Activated CD8-positive, alpha-beta memory T cell treated with anti-CD3 and anti-CD28 coated beads for 1 hour (primary cell): ENCODE measurements at places on chromosomes 4 and X.

GRCh38 chr4:39889226-39889625 lies 88.5 kb downstream of the PDS5A start:
- DNase-seq: no peak

GRCh38 chr4:184844742-184845141 lies 19.0 kb upstream of the ACSL1 start:
- DNase-seq: no peak

DNA sequence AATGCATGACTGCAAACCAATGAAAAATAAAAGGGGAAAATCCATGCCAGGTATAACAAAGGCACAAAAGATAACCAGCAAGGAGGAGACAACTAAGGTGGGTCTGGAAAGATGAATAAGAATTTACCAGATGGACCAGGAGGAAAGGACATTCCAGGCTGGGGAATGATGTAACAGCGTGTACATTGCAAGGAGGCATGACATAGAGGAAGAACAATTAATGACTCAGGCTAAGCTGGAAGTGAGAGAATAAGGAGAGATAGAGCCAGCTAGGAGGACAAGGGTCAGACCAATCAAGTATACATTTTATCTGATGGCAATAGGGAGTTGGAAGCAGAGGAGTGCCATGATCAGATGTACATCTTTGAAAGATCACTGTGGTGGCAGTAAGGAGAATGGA lies 57.0 kb downstream of the MTMR8 start:
- DNase-seq: no peak

DNA sequence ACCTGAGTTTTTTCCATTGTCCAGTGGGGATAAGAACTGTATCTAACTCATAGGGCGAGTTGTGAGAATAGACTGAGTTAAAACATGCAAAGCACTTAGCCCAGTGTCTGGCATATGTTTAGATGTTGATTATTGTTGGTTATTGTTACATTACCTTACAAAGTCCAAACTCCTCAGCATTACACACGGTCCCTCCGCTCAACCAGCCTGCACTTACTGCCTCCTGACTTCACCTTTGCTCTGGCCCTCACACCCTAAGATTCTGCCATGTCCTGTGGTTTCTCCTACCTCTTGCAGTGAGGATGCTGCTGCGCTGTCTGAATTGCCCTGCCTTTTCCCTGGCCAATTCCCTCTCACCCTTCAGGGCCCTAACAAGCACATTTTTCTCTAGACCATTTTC lies 302.2 kb upstream of the GALNT7 start:
- DNase-seq: no peak

DNA sequence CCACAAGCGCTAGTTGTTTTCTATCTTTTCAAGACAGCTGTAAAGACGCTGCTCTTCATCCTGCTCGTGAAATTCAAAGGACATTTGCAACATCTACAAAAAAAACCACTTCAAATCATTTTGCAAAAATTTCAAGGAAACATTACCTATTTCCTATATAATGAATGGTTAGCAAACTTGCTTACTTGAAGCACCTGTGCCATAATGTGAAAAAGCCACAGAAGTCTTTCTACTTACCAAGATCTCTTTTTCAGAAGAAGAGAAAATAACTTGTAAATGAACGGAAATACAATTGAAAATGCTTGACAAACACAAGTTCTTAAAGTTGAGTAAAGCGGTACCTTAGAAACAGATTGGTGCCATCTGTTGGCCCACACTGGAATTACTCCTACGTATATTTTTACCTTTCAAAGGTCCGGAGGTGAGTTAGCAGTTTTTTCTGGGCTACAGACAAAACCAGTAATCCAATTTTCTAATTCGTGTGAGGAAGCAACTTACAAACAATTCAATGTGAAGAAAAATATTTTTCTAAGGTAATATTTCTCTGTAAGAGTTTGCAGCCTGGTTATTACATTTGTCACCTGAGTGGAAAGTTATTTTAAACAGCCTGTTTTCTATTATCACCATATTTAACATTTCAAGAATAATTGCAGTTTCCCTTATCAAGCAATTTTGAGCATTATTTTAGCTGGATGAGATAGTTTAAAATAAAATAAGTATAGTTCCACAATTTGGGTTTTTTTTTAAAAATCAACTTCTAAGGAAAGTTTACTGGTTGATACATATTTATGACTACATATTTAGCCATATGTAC lies at the start of gene TLR6:
Gene TLR6, minus strand, starts transcription at position 294 of the 814 bp plus-strand sequence. CDS start 27,344 bp downstream, outside the sequence.
- DNase-seq: peak; percentile 38

DNA sequence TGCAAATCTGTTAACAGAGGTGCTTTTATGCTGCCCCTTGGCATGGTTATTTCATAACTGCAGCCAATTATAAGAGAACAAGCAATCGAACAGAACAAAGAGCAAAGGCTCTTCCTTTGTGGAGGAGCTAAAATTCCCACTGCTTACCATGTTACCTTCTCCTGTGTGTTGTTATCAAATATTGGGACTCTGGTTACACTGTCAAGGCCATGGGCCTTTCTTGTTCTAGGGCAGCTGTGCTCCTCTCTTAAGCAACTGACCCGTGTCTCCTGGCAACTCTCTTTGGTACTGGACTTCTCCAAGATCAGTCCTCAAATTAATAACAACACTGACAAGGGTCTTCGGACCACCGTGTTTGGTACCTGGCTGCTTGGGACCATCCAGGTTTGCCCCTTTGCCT lies 12.1 kb upstream of the OPN1LW start:
- no peak for DNase-seq

DNA sequence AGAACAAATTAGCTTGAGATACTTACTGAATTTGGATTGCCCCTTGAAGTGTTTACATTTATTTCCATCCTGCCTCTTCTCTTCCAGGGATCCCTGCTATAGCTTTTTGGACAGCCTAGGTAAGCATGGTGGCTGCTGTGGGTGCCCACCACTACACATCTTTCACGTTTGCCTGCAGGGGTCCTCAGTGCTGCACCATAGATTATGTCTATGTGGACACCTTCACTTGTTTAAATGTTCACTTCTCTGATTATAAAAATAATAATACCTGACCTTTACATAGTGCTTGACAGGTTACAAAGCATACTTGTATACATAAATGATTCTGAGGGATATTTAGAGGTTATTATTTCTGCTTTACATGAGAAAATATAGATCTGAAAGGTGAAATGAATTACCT lies 67.9 kb upstream of the SLC4A4 start:
- DNase-seq: peak; percentile 2

- no peak for DNase-seq
These were observed 534.4 kb downstream of the MID1IP1 start for GRCh38 chrX:39335513-39336235.

DNA sequence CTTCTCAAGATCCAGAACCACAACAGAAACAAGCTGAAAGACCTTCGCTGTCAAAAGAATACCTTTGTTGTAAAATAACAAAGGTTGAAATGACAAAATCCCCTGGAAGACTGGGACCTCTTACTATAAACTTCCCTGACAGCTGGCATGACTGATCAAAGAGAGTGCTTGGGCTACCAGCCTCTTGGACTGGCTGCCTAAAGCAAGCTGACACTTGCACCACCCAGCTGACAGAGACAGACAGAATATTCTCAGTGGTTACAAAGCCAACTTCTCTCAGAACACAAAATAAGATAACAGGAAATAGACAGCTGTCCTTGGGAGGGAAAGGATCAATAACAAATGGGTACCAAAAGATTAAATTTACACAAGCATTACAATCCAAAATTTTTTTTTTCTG lies 241.7 kb upstream of the SPOCK3 start:
- DNase-seq: no peak

- no peak for DNase-seq
These were observed 25.4 kb downstream of the MBNL3 start for GRCh38 chrX:132463411-132463810.

DNA sequence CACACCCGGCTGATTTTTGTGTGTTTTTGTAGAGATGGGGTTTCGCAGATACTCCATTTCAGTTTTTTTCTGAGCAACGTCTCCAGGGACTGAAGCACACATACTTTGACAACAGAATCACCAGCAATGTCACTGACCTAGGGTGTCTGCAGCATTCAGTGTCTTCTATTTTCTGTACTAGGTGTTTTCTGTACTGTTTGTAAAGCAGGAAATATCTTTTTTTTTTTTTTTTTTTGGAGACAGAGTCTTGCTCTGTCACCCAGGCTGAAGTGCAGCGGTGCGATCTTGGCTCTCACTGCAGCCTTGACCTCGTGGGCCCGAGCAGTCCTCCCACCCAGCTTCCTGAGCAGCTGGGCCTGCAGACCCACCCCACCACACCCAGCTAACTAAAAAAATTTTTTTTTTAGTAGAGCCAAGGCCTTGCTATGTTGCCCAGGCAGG lies 8.9 kb downstream of the ADD1 start:
- DNase-seq: no peak

GRCh38 chr4:78951862-78952472 lies 12.7 kb upstream of the PAQR3 start:
- DNase-seq: no peak

- DNase-seq: no peak
These were observed 49.3 kb downstream of the C4orf33 start for GRCh38 chr4:129145222-129145730.

DNA sequence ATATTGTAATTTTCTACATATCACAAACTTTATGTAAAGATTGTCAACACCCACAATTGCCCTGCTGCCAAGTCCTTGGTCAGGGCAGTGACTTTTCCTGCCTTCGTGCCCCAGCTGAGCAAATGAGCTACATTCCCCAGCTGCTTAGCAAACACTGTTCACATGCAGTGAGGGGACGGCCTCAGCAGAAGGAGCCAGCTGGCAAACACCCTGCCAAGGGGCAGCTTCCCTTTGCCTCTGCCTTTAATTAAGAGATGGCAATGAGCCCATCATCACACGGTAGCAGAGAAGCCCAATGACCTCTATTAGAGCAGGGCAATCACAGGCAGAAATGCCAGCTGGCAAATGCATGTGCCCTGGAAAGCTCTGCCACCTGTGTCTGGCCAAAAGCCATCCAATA lies 253.4 kb downstream of the EPHA5 start:
- no peak for DNase-seq

DNA sequence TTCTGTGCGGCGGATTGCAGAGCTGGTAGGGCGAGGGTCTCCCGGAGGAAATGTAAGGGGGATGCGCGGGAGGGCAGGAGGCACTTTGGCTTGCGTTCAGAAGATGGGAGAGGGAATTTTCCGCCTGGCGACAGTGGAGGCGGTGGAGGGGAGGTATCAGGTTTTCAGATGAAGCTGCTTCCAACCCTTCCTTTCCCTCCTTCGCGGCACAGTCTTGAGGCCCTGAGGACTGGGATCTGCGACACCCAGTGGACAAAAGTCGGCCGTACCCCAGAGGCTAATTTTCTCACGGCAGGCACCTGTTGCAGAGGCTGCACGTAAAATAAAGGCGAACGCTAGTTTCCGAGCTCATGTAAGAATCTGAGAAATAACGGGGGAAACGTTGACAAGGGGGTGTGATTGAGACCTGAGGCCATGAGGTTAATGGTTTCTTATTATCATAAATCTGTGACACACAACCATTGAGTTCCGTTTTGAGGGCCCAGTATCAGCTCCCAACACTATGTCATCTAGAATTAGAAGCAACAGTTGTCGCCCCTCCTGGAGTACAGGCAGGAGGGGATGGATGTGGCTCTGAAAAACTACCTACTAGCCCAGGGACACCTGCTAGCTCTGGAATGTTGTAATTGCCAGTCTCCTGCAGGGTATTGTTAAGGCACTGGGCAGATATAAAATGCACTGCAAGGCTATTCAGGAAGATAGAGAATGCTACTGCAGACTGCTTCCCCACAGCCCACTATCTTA lies 1.1 kb downstream of the ZCCHC18 start:
- no peak for DNase-seq

GRCh38 chr4:26062215-26062614 lies 148.2 kb downstream of the SMIM20 start:
- no peak for DNase-seq

- no peak for DNase-seq
These were observed 115.4 kb upstream of the NDP start for GRCh38 chrX:44088510-44089144.

DNA sequence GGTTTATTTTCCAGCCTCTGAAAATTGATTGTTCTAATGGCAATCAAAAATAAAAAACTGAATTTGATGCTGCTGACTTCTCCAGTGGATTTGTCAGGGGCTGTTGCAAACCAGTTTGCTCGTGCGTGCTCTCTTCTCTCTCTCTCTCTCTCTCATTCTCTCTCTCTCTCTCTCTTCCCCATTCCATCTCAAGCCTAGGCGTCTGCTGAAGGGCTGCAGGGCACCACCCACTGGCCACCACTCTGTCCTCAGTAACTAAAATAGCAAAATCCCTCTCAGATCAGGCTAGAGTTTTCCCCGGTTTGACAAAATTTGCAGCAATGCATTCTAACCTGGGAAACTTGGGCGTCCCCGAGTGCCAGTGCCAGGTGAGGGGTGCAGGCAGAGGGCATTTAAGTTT lies 19.4 kb downstream of the NKX6-1 start:
- no peak for DNase-seq

- DNase-seq: no peak
These were observed 295.5 kb upstream of the BOD1L1 start for GRCh38 chr4:13922873-13923645.

DNA sequence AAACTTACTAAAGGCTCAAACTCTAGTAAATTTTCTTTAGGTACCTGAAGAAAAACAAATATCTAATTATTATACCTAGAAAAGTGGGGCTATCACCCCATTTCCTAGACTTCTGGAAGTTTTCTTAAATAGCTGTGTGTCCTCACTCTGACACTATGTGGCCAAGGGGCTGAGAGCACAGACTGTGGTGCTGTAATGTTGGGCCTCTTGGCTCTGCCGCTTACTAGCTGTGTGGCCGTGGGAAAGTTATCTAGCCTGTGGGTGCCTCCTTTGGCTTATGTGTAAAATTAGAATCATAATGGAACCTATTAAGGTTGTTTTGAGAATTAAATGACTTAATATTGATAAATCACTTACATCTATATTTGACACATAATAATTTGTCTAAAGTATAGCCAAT lies 114.4 kb downstream of the SNCA start:
- DNase-seq: no peak

DNA sequence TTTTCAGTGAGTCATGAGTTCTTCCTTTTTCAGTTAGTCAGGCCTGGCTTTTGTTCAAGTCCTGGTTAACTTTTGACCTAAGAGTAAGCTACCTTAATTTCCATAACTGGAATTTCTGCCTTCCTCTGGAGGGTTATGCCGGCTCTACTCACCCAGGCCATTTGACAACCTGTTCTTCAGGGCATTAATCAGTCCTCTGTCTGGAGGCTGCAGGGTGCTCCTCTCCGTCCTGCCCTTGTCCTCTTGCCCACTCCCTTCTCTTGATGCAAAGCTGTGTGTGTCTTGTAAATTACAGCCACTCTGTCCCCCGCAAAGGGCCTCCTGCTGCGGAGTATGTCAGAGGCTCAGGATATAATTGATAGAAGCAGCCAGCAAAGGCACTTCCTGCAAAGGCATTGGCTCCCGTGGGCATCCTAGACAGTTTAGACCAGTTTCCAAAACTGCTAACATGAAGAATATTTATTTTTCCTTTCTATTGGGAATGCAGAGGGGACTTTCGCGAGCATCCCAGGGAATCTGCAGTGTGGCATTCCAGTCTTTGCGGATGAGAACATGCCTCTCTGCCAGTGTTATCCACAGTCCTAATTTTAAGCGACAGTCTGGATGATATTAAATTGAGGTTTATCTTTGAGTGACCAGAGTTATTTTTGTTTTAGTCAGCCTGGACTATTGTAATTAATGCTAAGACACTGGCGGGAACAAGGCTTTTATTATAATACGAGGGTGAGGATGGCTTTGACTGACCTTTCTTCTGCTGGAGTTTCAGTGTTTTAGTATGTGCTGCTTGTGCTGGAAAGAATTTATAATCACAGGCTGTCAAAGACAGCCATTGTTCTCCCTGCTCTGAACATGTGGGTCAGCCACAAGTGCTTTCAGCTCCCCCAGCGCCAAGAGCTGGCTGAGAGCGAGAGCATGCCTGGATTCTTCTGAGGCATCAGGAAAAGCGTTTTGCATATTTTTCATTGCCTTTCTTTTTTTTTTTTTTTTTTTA lies 74.2 kb downstream of the LIMCH1 start:
- no peak for DNase-seq
